ENCODE measurements at places on chromosomes 5 and 9.

- no peak for DNase-seq
Measured at GRCh38 chr9:91035825-91036208, 234.2 kb downstream of the SYK start.

- DNase-seq, result no peak
Measured at GRCh38 chr5:171418982-171419687, at the start of gene FGF18. Gene FGF18, plus strand, starts transcription at chr5:171419647. Its CDS starts 553 bp downstream, at chr5:171420200.

- DNase-seq, result no peak
Measured at GRCh38 chr5:82421119-82421518, 143.0 kb upstream of the RPS23 start.

GRCh38 chr9:131628459-131629225 lies 83.3 kb downstream of the PRRT1B start:
- DNase-seq, result no peak

GRCh38 chr5:149264439-149265067 lies 7.1 kb upstream of the AFAP1L1 start:
- DNase-seq, result peak; percentile 13

GRCh38 chr5:102511666-102512065 lies 12.9 kb upstream of the SLCO6A1 start:
- no peak for DNase-seq

All from stimulated activated CD8-positive, alpha-beta memory T cell treated with anti-CD3 and anti-CD28 coated beads, Interleukin-7, amount 100 ng/mL, for 1 hour (primary cell).